ENCODE measurements at places on chromosomes 7 and 10. TPM values are rescaled to one million over a fixed set of nuclear protein-coding genes. Genes with fewer than 3 reads are reported as not detected.
A peak's percentile ranks its signal among the peaks of the same experiment; 100 is the strongest.

Gene TCAF2
- total RNA-seq = 0.72 TPM

Gene PNLIPRP3
- not detected for total RNA-seq

Gene SNX8
- total RNA-seq = 26.8 TPM

Gene FGF8
- not detected for total RNA-seq

- peak; percentile 71 for DNase-seq
Measured at GRCh38 chr10:43204943-43205671, 61.8 kb downstream of the RASGEF1A start.

GRCh38 chr7:18345641-18346234, 149.8 kb upstream of the HDAC9 start:
- DNase-seq = no peak

DNA sequence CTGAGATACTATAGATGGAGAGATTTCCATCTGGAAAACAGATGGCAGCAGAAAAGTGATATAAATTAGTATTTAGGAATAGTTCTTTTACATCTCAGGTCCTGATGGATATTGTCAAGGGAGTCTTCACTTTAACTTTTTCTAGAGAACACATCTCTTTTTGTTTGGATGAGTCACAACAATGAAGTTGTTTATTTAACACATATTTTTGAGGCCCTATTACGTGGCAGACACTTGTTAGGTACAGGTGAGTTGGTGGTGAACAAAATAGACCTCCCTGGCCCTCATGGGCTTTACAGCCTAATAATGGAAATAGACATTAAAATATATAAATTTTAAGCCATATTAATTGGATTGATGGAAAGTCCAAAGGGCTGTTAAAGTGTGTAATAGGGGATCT, 168.3 kb downstream of the VTI1A start:
- no peak for DNase-seq

DNA sequence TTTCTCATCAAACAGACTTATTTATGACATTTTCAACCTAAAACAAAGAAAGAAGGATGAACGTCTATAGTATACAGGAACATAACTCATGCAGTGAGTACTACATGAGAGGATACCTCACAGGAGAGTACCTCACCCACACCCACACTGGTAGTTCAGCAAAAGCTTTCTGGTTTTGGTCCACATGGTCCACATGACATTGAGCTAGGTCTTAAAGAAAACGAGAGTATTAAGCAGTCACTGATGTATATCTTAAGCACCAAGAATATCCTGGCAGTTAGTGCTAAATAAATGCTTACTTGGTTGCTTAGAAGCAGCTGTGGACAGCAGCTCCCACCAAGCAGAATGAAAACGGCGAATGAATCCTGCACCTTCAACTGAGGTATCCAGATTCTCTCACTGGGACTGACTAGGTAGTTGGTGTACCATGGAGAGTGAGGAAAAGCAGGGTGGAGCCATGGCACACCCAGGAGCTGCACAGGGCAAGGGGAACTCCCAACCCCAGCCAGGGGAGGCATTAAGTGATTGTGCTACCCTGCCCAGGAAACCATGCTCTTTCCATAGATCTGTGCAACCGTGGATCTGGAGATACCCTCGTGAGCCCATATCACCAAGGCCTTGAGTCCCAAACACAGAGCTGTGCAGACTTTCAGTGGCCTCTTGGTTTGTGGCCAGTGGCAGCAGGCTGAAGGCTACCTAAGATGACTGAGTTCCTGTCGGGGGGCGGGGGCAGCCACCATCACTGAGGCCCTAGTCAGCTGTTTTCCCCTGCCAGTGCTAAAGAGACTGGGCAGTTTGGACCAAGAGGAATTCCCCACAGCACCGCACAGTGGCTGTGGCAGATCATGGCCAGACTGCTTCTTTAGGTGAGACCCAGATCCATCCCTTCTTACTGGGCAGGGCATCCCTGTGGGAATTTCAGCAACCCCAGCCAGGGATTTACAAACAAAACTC, 143.4 kb downstream of the SGMS1 start:
- no peak for DNase-seq

Data from MG63 (cell line).